HFFc6 (cell line): ENCODE measurements at places on chromosomes 6 and 20. TPM values are rescaled to one million over a fixed set of nuclear protein-coding genes. Genes with fewer than 3 reads are reported as not detected.

DNA sequence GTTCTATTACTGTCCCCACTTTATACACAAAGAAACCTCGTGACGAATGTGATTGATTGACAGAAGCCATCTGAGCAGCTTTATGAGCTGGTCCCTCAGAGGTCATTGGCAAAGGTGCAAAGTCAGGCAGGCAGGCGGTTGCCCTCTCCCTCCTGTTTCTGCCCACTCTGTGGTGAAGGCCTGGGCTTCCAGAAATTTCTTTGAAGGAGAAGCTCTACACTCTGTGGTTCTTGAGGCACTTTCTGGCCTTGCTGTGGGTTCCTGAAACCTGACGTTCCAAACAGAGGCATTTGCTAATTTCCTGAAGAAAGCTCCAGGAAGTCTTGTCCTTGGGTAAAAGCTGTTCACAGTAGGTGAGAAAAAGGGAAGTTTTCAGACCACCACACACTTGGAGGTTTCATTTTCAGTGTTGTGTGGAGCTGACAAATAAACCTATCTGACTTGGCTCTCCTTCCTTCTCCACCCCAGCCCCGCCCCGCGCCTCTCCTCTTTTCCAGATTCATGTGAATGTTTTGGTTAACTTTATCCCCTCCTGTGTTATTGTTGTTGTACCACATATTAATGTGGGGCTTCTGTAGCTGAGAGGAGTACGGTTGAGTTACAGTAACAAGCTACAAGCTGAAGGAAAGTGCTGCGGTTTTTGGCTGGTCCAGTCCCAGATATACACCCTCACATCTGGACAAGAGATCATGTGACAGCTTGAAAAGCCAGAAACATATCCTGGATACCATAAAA is 274.1 kb downstream of the CLIC5 start:
- no peak for DNase-seq

GRCh38 chr20:13430346-13431002 is 208.3 kb downstream of the TASP1 start:
- DNase-seq, result no peak

GRCh38 chr6:89372506-89372901 is 20.0 kb upstream of the UBE2J1 start:
- DNase-seq, result no peak

LY6G6C gene
- not detected in 3 replicates for total RNA-seq

KCNB1 gene
- 0.05 to 0.84 TPM (median 0.33 TPM) in 3 replicates for total RNA-seq

DNA sequence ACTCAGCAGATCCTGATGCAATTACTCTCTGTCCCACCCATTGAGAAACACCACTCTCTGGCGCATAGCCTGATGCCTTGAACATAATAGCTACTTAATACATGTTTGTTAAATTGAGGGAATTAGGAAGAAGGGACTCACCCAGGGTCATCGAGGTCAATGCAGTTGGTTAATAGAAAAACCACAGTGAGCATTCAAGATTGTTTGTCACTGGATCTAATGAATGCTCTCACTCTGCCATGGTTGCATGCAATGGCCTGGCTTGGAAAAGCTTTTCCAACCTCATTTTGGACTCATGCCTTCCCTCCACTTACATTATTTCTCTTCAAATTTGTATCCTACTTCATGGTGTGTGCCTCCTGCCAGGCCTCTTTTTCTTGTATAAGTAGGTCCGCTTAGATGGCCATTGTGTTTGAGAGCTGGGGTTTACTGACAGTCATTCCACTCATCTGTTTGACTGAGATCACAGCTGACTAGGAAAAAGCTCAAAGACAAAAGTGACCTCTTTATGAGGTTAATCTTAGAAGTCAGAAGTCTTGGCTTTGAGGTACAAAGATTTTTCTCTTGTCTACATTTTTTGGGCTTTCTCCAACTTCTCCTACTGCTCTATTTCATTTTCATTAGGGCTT is 154.8 kb upstream of the RAB32 start:
- no peak for DNase-seq

DNA sequence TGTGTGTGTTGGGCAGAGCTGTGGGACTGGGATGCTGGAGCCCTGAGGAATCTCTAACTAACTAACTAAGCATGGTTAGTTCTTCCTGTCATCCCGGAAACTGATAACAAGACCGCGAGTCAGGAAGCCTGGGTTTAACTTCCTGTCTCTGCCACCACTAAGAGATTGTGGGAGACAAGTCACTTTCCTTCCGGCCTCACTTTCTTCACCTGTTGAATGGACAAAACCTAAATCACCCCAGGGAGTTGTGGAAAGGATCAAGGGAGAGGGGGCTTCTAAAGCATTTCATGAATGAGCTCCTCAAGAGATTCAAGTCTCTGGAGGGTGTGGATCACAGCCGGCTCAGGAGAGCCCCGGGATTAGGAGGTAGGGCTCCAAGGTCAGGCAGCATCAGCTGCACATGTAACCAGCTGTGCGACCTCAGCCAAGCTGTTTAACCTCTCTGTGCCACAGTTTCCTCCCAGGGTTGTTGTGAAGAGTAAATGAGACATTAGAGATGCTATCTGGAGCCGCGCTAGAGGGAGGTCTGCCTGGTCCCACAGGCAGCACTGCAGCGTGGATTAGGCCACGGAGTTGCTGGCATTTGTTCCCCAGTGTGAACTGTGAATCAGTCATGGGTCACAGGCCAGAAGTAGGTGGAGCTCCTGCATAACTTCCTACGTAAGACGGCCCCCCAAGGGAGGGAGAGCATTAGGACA is 105.1 kb downstream of the TOX2 start:
- no peak for DNase-seq

DNA sequence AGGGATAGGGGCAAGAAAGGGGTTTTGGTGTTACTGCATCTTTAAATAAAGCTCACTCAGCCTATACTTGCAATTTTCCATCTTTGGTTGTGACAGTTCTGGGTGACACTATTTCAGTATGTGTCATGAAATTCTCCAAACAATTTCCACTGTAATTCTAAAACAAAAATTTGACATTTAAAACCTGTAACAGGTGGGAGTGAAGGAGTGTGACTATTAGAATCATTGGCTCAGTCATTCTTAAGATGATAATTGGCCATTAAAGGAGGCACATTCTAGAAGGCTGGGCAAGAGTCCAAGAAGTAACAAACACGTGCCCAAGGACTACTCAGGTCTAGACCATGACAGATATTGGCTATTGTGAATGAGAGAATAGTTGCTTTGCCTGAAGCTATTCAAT is 153.3 kb upstream of the ARG1 start:
- no peak for DNase-seq

- DNase-seq, result no peak
Observed at GRCh38 chr20:58374906-58375758, 13.9 kb upstream of the VAPB start.

OLIG3 gene
- not detected in 3 replicates for total RNA-seq

DNA sequence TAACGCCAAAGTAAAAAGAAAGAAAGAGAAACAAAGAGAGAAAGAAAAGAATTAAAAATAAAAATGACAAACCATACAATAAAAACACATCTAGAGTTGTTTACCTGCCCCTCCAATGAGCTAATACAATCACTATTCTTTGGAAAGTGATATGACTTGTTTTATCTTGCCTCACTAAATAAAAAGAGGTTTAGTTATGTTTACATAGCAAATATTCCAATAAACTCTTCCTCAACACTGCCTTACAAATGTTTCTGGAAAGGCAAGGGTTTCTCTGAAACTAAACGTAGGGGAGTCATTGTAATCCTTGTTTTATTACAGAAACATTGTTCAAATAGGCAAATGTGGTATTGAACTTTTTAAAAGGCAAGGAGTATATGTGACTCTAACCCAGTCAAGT is 396.2 kb downstream of the EPM2A start:
- DNase-seq, result no peak

DNA sequence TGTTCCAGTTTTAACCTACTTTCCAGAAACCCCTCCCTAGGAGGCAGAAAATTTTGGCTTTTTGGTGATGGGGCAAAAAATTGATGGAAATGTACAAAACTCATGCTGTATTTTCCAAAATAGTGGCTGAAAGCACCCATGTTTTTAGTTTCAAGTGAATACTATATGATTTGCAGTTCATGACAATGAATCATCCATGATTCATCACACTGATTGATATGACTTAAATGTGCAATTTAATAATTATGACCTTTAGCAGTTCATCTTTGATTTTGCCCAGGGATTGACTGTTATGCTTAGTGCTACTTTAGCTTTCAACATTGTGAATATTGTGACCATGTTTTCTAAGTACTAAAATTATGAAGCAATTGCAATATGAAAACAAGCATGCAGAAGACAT is 478.7 kb downstream of the HTR1B start:
- DNase-seq, result no peak

DNA sequence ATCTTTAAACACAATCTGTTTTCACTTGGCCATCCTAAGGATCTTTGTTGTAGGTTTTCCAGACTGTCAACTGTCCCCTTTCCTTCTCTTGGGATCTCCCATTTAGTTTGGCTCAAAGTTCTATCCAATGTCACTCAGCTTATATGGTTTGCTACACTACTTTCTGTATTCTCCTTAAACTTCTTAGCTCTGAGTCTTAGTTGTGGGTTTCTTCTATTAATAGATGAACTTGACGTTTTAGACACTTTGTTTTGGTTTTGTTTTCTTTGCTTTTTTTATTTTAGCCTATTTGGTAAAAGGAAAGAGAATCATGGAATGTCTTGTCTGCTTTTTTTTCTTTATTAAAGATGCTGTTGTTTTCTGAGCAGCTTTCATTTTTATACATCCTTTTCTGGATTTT is 11.4 kb downstream of the RMND1 start:
- DNase-seq, result no peak

DNA sequence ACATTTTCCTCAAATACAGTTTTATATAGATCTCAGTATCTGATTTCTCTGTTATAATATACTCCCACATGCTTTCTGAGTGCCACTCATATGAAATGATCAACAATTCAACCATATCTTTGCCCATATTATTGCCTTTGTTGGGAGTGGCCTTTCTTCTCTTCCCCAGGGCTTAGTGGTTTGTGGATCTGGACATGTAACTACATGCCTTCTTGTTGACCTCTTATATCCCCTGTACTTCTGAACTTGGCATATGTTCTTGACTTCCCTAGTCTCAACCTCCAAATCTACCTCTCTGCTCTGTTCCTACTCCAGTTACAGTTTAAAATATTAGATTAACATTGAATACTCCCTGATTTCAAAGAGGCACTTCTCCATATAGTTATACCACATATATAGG is 34.3 kb upstream of the PRIM2 start:
- no peak for DNase-seq

KCNQ5 gene
- 18.0 to 36.6 TPM (median 28.0 TPM) in 3 replicates for total RNA-seq

PRRT1 gene
- 2.6 to 4.1 TPM (median 3.9 TPM) in 3 replicates for total RNA-seq

TFAP2C gene
- 1.6 to 3.8 TPM (median 3.3 TPM) in 3 replicates for total RNA-seq

DNA sequence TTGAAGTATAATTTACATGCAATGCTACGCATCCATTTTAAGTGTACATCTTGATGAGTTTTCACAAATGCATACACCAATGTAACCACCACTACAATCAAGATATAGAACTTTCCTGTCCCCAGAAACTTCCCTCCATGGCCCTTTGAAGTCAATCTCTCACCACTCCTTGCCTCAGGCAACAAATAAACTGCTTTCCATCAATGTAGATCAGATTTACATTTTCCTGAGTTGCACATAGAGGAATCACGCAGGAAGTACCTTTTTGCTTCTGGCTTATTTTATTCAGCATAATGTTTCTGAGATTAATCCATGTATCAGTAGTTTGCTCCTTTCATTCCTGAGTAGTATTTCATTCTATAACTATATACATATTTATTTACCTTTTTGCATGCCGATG is 59.6 kb upstream of the NNAT start:
- no peak for DNase-seq

DNA sequence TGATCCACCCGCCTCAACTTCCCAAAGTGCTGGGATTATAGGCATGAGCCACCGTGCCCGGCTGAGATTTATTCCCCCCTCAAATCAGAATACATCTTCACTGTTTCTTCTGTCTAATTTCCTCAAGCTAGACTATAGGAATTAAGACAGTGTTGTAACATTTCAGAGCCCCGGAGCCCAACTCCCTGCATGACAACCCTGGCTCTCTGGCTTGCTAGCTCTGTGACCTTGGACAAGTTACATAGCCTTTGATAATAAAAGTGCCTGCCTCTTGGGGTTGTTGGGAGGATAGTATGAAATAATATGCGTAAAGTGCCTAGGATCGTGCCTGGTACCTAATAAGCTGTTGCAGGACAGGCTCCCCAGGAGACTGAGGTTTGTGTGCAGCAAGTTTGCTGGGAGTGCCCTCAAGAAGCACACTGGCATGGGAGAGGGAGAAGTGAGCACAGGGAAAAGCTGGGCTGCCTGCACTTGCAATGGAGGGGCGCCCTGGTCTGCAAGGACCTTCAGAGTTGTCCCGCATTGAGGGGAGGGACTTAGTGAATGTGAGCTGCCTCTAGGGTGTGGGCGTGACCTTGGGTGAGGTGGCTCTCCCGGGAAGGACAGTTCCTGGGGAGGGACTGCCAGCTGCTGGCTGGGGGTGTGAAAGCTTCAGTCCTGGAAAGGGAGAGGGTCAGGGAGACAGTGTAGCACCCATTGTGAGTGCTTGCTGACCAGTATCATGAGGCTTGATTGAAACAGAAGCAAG is 43.4 kb downstream of the TAF8 start:
- DNase-seq, result no peak

EDN3 gene
- not detected in 3 replicates for total RNA-seq

DNA sequence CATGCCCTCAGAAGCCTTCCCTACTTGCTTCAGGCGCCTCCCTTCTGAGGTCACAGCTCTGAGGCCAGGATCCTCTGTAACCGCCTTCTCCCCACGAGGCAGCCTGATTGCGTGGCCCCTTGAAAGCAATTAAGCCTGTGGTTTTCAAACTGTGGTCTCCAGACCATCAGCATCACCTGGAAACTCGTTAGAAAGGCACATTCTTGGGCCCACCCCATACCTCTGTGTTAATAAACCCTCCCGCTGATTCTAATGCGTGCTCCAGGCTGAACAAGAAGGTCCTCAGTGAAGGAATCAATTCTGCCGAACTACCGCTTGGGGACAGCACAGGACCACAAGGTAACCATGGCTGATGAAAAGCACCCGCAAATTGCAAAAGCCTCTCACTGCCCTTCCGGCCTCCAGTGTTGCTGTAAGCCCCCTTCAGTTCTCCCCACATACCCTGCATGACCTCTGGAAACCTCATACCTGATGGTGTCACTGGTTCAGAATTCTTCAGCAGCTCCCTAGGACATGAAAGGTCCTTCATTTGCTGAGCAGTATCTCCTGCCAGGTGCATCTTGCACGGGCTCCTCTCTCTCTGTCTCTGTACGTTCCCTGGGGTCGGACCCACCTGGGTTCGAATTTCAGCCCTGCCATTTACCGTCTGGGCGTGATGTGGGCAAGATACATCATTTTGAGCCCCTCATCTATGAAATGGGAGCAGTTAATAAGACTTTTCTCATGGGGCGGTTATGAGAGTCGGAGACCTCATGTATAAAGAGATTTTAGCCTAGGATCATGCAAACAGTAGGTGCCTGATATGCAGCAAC is 93.3 kb upstream of the RNF24 start:
- DNase-seq, result peak; percentile 70

DNA sequence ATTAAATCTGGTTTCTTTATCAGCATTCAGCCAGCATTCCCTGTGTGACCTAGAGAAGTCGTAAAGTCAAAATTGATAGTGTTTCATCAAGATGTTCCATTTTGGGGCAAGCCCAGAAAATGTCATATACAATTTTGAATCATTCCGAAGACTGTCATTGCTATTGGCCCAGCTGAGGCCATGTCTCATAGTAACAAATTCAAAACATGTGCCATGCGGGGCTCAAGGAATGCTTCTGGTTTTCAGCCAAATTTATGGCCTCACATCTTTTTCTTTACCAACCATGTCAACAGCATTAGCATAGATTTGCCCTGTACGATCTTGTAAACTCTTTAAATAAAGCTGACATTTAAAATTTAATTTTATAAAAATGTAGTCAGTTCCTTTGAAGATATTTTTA is 314.7 kb downstream of the PAX1 start:
- no peak for DNase-seq
